Activated T-helper 2 cell treated with anti-CD3 and anti-CD28 coated beads, Interferon-gamma antibody, Interleukin-2, Interleukin-4, amounts not matched to agents 10 μg/mL and 5 μg/mL and 100 μg/mL, durations not matched to agents 14 hours and 24 hours and 36 hours (primary cell): ENCODE measurements at places on chromosomes 11 and 22.
A peak's percentile ranks its signal among the peaks of the same experiment; 100 is the strongest.

DNA sequence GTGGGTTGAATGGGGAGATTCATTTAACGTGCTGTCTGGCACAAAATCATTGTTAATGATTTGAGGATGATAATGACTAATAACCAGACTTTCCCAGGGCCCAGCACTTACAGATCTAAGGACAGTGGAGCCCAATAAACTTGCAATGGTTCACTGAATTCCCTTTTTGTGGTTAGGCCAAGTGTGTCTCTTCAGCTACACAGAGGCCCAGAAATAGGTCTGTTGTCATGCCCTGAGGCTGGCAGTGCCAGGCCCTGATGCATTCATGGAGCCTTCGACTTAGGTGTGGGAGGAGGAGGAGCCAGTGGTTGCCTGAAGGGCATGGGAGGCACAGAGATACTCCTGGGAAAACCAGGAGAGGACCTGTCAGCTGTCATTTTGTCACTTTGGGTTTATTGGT, 56.1 kb downstream of the KIAA1671 start:
- no peak for DNase-seq

- DNase-seq: no peak
Measured at GRCh38 chr11:43934601-43935423, 7.6 kb upstream of the C11orf96 start.

DNA sequence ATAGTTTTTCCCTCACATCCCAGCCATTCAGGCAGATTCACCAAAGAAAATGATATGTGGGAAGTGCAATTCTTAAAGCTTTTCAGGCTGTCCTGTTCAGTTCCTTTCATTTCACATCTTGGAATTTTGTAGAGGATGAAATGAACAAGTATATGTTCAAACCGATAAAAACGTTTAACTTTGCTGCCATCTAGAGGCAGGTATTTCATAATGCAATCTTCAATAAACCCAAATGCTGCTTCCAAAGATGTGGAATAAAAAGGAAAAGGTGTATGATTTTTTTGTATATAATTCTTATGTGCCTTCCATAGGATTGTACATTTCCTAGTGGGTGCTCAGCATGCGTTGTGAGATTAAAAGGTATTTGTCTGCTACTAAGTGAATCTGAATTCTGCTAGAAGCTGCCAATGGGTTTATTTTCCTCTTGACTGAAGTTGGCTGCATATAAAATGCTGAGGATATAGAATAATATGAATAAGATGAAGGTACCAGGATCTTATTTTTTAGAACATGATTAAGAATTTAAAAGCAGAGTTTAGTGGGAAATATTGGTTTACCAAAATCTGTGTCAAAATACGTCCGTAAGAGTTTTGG, 199.3 kb downstream of the PGR start:
- DNase-seq: no peak

- no peak for DNase-seq
Measured at GRCh38 chr11:77401486-77402217, 72.2 kb downstream of the PAK1 start.

DNA sequence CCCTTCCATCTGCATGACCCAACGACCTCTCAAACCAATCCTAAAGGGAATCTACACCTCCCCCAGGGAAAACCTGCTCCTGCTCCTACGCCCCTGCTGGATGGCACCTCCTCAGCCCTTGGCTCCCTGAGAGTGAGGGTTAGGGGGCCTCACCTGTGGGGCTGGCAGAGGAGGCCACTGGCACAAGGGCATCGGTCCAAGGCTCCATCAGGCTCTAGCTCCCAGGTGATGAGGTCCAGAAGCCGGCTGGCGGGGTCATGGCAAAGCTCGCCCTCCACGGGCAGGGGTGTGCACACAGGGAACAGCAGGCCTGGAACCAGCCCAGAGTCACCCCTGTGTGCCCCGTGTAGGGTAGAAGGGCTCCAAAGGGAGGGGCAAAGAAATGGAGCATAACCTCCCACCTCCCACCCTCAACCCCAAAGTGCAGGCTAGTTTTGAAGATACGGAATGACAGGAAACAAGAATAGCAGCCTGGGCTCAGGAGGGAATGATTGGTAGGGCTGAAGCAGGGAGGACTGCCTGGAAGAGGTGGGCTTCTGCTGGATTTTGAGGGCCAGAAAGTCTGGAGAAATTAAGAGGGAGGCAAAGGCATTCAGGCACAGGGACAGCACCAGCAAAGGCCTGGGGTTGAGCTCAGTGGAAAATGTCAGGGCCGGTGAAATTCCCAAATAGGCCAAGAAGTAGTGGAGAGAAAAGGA, 42.6 kb downstream of the DKK3 start:
- DNase-seq: no peak

DNA sequence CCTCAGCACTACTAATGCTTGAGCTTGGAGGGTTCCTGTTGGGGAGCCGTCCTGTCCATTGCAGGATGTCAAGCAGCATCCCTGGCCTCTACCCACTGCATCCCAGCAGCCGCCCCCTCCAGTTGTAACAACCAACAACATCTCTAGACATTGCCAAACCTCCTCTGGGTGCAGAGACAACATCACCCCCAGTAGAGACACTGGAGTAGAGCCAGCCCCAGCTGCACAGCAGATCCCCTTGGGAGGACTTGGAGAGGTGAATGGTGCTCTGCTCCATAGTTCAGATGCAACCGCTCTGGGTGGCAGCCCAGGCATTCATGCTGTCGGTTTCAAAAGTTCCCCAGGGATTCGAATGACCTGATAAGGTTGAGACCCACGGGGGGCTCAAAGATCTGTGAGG, 259.0 kb downstream of the MN1 start:
- no peak for DNase-seq

GRCh38 chr11:48054994-48055291, 74.6 kb downstream of the PTPRJ start:
- no peak for DNase-seq

DNA sequence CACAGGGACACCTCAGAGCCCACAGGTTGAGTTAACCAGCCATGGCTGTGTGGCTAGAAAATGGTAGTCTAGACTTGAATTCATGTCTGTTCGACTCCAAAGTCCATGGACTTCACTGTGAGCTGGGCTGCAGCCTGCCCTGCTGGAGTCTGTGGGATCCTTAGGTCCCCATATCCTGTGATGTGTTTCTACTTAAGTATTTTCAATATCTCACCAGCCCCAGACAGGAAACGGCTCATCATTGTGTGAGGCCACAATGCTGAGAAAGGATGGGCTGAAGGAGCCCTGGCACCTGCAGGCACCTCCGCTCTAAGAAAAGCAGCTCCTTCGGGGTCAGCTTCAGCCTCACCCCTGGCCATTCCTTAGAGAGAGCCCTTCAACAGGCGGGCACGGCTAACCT, 93.1 kb downstream of the NAT10 start:
- peak; percentile 18 for DNase-seq

GRCh38 chr11:46981436-46981835, 44.9 kb downstream of the CSTPP1 start:
- DNase-seq: no peak

DNA sequence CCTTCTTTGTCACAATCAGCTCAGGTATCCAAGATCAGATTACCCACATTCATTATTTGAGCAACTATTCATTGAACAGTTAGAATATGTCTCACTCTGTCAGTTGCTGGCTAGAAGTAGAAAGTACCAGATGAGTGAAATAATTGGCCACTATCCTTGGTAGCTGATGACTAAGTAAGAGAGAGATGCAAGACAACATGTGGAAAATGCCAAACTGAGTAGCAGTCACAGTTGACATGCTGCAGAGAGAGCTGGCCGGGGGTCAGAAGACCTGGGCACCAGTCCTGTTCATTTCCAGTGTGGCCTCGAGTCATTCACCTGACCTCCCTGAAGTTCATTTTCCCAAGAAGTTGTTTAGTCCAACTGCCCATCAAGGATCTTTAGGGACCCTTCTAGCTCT, 22.5 kb upstream of the SMIM35 start:
- DNase-seq: no peak

DNA sequence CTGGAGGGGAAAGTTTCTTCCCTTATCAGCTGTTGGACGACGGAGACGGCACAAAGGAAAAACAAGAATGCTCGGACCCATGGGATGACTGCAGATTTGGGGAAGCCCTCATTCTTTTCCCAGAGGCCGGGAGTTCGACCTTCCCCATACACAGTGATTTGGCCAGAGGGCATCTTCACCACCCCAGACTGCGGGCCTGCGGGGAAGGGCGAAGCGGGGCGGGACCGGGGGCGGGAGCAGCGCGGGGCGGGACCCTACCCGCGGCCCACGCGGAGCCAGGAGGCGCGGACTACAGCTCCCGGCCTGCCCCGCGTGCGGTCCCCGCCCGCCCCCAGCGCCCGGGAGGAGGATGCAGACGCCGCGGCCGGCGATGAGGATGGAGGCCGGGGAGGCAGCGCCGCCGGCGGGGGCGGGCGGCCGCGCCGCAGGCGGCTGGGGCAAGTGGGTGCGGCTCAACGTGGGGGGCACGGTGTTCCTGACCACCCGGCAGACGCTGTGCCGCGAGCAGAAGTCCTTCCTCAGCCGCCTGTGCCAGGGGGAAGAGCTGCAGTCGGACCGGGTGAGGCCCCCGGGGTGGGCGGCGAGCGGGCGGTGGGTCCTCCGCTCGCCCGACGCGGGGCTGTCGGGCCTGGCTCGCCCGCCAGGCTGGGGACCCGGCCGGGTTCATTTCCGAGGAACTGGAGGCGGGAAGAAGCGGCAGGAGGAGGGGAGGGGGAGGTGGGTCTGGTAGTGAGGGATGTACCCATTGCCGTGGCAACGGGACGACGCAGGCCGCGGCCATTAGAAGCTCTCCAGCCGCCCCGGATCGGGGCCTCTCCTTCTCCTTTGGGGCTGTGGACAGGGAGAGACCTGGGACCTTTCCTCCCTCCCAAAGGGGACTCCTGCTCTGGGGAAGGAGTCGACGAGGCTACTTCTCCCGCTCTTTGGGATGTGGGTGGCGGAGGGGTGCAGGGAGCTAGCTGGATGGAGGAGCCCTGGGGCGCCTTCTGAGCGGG, at the start of gene KCTD17:
Gene KCTD17, plus strand, starts transcription at position 352 of the 995 bp plus-strand sequence. Its CDS starts 19 bp downstream, at position 371.
- DNase-seq: peak; percentile 75

DNA sequence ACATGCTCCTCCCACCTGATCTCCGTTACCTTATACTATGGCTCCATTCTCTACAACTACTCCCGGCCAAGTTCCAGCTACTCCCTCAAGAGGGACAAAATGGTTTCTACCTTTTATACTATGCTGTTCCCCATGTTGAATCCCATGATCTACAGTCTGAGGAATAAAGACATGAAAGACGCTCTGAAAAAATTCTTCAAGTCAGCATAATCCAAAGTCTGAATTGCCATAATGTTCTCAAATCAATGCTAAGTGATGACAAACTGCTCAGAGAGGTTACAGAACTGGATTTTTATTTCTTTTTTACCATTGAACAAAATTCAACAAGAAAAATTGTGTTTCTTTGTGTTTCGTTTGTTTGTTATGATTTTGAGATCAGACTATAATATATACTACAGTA, 7.6 kb downstream of the OR9G4 start:
- DNase-seq: no peak

DNA sequence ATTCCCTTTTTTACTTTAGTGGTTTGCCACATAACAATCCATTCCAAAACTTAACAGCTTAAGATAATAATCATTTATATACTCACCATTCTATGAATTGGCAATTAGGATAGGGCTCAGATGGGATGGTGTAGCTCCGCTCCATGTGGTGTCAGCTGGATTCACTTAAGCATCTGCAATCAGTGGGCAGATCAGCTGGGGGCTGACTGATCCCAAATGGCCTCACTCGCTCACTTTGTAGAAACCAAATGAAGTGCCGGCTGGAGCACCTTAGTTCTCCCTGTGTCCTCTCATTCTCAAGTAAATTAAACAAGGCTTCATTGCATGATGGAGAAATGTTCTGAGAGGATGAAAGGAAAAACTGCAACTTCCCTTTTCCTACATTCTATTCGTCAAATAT, 161.4 kb downstream of the WT1 start:
- DNase-seq: no peak

GRCh38 chr11:111982019-111982464, 43.2 kb upstream of the DLAT start:
- peak; percentile 15 for DNase-seq

DNA sequence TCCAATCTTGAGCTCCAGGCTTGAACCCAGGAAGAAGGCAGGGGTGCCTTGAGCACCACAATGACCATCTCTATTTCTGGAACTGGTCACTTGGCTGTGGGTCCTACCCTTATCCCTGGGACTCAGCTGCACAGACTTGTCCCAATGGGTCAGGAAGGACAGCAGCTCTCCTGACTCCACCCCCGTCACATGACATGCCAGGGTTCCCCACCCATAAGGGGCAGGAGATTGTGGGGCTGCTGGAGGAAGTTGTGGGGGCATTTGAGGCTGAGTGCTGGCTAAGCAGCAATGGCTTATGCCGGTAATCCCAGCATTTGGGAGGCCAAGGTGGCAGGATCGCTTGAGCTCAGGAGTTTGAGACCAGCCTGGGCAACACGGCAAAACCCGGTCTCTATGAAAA, 56.2 kb downstream of the NFAM1 start:
- DNase-seq: no peak

GRCh38 chr11:116605543-116606459, 167.0 kb downstream of the BUD13 start:
- DNase-seq: peak; percentile 16

DNA sequence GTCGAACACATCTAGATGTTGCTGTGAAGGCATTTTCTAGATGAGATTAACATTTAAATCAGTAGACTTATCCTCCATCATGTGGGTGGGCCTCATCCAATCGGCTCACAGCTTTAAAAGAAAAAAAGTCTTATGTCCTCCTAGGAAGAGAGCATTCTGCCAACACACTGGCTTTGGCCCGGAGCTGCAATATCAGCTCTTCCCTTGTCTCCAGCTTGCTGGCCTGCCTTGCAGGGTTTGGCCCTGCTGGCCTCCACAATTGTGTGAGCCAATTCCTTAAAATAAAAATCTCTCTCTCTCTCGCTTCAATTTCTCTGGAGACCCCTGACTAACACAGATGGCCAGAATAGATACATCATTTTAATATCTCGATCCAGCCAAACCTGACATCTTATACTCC, 13.1 kb upstream of the ABCC8 start:
- no peak for DNase-seq

DNA sequence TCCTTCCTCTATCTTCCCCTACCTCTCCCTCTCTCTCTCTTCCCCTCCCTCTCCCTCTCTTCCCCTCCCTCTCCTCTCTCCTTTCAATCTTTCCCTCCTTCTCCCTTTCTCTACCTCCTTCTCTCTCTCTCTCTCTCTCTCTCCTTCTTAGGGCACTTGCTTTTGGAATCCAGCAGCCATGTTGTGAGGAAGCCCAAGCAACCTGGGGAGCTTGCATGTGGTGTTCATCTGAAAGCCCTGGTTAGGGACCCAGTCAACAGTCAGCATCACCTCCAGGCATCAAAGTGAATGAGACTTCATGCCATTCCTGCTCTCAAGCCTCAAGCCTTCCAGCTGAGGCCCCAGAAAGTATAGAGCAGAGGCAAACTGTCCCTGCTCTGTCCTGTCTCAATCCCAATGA, 65.6 kb upstream of the SHISAL1 start:
- DNase-seq: no peak

- no peak for DNase-seq
Measured at GRCh38 chr11:118434123-118434552, 2.2 kb upstream of the KMT2A start.

GRCh38 chr11:69272831-69273485, 21.0 kb upstream of the MYEOV start:
- DNase-seq: no peak
